ENCODE measurements at places on chromosomes 4 and X.

DNA sequence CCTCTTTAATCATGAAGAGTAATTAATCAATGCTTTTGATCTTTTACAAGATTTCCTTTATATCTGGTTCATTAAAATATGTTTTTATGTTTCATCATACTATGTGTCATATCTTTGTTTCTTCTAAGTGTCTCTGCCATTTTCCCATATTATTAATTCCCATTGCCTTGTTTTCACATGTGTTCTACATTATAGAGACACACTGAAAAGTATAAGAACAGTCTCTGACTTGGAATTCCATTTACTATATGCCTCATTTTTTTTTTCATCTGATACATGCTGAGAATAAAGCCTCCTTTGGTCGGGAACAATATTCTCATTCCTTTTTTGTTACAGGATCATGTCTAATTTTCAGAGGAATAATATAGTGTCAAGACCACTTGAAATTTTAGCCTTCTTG is 4.3 kb downstream of the BANK1 start:
- DNase-seq: no peak

DNA sequence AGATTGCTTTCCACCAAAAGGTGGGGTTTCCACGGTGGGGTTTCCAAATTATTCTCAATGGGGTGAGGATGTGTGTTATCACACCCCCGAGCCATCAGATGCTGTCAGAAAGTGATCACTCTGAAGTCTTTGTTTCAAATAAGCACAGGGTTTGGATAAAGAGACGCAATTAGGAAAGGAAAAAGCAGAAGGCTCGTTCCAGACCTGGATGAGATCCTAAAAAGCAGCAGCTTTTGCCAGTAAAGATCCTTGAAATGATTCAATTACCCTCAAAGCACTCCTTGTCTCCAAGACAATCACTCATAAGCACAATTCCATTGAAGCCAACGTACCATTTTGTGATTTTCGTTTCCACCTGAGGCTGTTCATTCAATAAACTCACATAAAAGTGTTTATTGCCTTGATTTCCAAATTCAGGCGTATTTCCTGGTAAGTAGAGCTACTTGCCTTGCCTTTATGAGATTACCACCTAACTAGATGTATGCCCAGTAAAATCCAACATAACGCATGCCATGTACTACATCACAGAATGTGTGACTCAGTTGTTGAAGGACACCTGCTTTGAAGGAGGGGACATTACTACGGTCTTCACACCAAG is 5.2 kb downstream of the F11 start:
- DNase-seq: no peak

GRCh38 chr4:99462875-99463464 is 27.8 kb upstream of the ADH7 start:
- peak; percentile 58 for DNase-seq

- DNase-seq: no peak
Measured at GRCh38 chr4:166182145-166182544, 309.1 kb downstream of the TLL1 start.

DNA sequence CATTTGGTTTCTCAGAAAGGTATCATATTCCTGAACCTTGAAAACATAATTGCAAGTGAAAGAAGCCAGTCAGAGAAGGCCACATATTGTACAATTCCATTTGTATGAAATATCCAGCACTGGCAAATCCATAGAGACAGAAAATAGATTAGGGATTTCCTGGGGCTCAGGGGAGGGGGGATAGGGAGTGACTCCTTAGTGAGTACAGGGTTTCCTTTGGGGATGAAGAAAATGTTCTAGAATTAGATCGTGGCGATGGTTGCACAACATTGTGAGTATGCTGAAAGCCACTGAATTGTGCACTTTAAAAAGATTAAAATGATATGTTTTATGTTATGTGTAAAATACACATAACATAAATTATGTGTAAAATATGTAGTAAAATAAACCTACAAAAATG is 10.3 kb downstream of the XPNPEP2 start:
- no peak for DNase-seq

GRCh38 chr4:174352061-174352819 is 68.5 kb downstream of the CEP44 start:
- DNase-seq: no peak

DNA sequence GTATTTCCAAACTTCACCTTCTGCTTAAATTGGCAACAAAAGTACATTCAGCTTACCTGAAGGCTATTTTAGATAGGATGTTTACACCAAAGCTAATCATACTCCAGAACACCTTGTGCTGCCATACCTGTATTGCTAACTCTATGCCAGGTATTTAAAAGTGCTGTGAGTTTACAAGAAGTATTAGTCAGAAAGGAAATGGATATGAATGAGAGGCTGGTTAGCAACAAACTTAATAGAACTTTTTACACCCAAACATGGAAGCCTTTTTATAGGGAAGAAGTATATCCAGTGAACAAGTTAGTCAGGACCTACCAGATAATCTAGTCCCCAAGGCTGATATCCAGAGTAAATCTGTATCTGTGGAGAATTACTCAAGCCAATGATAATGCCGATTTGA is 131.2 kb upstream of the SPRY1 start:
- DNase-seq: no peak

- DNase-seq: no peak
Measured at GRCh38 chr4:124135409-124135813, 577.1 kb downstream of the ANKRD50 start.

GRCh38 chr4:38406243-38406642 is 257.8 kb upstream of the KLF3 start:
- no peak for DNase-seq

DNA sequence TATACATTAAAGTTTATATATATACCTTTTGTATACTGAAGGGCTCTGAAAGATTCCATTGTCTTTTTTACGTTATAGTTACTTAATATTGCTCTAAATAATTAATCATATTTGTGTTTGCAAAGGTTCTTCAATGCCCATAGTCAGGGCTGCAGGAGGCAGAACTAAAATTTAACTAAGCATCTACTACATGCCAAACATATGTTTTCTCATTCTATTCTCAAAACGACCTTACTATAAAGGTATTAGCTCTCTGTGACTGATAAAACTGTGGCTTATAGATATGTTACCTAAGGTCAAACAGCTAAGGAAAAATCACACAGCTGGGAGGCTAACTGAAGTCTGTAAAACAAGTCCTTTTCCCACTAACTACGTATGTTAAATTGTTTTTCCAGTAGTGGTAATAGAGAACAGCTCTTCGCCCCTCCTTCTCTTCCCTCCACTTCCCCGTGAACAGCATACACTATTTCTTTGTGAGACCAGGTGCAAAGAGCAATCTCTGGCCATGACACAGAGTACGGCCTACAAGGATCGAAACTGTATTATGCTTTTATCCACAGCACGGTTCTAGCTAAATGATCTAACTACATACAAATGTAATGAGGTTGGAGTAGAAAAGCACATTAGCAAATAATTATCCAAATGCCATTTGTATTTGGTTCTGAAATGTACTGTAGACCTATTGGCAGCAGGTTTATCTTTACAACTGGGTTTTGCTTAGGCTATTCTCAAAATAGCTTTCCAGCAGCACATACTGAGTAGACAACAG is 1.7 kb downstream of the CNOT6L start:
- no peak for DNase-seq

- no peak for DNase-seq
Measured at GRCh38 chr4:152399246-152399645, 136.6 kb downstream of the FBXW7 start.

GRCh38 chrX:19827088-19827487 is 60.3 kb downstream of the SH3KBP1 start:
- DNase-seq: no peak

- DNase-seq: peak; percentile 73
Measured at GRCh38 chrX:109890910-109891502, 111.9 kb upstream of the TMEM164 start.

DNA sequence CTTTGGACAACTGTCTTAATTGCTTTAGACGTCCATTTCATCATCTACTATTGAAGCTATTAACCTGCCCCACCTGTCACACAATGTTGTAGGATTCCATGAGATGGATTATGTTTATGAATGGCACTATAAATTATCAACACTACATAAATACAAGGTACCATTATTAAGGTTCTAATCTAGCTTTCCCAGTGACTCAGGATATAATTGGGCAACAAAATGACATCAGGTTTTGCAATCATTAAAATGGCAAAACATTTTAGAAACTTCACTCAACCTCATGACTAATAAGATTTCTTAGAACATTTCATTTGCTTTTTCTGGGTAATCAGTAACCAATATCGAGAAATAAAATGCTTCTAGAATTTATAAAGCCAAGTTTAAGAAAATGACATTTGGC is 9.2 kb downstream of the HOPX start:
- DNase-seq: no peak

GRCh38 chrX:132463411-132463810 is 25.4 kb downstream of the MBNL3 start:
- DNase-seq: no peak

- DNase-seq: no peak
Measured at GRCh38 chr4:182863501-182863900, 53.7 kb downstream of the DCTD start.

DNA sequence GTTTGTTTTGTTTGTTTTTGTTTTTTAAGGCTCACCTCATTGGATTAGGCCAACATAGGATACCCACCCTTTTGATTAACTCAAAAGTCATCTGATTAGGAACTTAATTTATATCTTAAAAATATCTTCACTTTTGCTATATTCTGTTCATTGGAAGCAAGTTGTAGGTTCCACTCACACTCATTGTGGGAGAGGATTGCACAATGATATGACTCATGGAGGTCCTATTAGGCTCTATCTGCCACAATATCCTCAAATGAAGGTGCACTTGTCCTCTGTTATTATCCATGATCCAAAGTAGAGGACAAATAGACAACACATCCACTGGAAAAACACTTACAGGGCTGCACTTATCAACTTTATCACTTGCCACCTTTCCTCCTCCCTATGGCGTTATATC is 60.5 kb upstream of the ADAMTS3 start:
- no peak for DNase-seq

DNA sequence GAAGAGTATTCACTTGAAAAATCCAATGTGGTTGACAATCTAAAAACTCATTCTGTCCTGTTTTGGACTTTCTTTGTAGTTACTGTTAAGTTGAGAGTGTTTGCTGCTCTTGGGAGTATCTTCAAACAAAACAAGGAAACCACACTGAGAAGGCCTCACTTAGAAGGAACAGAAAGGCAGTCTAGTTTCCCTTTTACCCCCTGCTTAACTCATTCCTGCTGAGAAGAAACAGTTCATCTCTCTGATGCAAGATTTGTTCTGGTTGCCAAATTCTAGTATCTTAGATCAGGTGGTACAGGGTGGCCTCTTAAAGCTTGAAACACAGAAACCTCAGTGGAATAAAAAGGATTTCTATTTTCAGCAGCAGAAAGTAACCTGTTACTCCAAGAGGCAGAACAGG is 41.4 kb downstream of the GUCY2F start:
- no peak for DNase-seq

DNA sequence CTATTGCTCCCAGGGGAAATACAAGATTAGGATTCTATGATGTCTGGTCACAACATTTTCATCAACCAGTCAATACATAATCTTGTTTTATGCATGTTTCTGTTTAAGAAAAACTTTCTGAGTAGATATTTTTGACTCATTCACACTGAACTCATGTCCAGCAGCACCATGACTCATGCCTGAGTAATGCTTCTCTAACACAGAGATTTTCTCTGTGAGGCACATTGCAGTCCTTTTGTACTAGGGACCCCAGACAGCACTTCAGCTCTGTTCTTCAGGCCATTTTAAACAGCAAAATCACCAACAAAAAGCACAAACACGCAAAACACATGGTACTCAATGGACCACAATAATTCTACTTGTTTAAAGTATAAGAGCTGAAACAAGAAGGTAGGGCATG is 83.6 kb downstream of the MXRA5 start:
- no peak for DNase-seq

DNA sequence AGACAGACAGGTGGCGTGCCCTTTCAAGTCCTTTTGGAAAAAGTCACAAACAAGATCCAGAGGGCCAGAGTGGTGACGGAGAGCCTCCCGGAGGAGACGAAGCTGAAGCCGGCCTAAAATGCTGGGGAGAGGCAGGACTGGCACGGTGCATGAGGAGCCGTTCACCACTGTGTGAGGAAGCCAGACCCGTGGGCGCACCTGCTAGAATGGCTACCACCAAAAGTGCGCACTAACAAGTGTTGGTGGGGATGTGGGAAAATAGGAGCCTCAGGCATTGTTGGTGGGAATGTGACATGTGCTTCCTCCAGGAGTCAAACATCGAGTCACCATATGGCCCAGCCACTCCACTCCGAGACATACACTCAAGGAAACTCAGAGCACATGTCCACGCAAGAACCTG is 67.4 kb upstream of the HELT start:
- no peak for DNase-seq

- no peak for DNase-seq
Measured at GRCh38 chrX:73834219-73834618, 271.2 kb downstream of the CHIC1 start.

- no peak for DNase-seq
Measured at GRCh38 chrX:91039777-91040176, 394.9 kb upstream of the PABPC5 start.

GRCh38 chrX:19375546-19375945 is 31.8 kb downstream of the PDHA1 start:
- no peak for DNase-seq

GRCh38 chr4:151226004-151226932 is 50.7 kb upstream of the PRSS48 start:
- DNase-seq: no peak

GRCh38 chrX:123311486-123311885 is 127.4 kb downstream of the GRIA3 start:
- DNase-seq: no peak

GRCh38 chrX:7132335-7133049 is 15.0 kb upstream of the STS start:
- DNase-seq: no peak

DNA sequence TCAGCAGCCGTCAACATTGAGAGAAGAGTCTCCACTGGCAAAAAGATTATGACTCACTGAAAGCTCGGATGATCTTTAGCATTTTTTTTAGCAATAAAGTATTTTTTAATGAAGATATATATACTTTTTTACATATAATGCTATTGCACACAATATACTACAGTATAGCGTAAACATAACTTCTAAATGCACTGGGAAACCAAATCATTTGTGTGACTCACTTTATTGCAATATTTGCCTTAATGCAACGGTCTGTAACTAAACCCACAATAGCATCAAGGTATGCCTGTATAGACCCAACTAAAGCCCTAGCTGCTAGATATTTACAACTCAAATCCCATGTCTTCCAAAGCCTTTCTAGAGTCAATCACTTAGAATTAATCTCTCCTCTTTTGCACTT is 52.3 kb upstream of the EDNRA start:
- no peak for DNase-seq

GRCh38 chrX:10356979-10357378 is 200.2 kb downstream of the CLCN4 start:
- DNase-seq: no peak

DNA sequence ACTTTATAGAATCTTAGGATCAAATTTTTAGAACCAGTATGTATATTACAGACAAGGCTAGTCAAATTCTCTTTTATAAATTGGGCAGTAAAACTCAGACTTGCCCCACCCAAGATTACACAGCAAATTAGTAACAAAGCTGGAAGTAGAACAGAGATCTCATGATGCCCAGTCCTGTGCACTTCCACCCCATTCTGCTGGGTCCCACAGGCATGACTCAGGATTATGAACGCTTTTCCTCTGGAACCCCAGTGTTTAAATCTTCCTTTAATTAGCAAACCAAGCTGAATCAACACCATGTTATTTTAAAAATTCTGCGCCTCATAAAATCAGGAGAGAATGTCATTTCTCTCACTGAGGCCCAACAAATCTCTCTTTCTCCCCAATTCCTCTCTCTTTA is 1.5 kb upstream of the IL13RA2 start:
- DNase-seq: no peak
